D341Med (cell line): ENCODE measurements at places on chromosomes 1 and 21.
A peak's percentile ranks its signal among the peaks of the same experiment; 100 is the strongest.

DNA sequence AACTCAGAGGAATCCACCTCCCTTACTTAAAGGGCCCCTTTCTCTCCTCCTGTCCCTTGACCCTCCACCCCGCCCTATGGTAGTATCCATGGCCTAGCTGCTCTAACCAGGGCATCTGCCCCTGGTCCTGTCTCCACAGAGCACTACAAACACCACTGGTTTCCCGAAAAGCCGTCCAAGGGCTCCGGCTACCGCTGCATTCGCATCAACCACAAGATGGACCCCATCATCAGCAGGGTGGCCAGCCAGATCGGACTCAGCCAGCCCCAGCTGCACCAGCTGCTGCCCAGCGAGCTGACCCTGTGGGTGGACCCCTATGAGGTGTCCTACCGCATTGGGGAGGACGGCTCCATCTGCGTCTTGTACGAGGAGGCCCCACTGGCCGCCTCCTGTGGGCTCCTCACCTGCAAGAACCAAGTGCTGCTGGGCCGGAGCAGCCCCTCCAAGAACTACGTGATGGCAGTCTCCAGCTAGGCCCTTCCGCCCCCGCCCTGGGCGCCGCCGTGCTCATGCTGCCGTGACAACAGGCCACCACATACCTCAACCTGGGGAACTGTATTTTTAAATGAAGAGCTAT lies 1.7 kb downstream of the BTG2 start:
- DNase-seq: no peak

GRCh38 chr1:8152731-8153702 lies 126.9 kb upstream of the ERRFI1 start:
- DNase-seq: no peak

GRCh38 chr1:244466724-244467123 lies 5.7 kb downstream of the CATSPERE start:
- no peak for DNase-seq

GRCh38 chr21:33247599-33247998 lies 17.9 kb downstream of the IFNAR2 start:
- no peak for DNase-seq

DNA sequence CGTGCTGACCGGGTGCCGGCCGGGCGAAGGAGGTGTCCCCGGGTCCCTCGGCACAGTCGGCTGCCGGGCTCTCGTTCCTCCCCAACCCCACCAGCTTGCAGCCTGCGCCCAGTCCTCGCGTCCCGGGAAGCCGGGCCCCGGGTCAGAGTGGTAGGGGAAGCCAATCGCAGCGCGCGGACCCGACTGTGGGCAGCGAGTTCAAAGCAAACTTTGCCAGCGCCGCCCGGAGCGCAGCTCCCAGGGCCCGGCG lies 328 bp downstream of the MYCL start:
- no peak for DNase-seq

- DNase-seq: no peak
Observed at GRCh38 chr1:39570477-39571177, 6.0 kb downstream of the PABPC4 start.

DNA sequence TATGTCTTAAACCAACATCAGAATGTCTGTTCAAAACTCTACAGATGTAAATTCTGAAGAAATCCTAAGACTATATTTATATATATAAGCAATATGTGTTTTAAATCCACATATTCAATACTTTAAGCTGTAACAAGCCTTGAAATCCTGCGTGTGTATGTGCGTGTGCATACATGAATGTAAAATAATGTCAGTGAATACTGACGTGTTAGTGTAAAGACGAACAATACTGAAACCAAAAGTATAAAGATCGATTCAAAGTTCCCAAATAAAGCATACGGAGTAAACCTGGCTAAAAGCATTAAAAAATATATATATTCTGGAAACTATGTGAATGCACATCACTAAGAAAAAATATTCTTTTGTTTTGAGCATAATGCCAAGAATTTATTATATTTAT lies 668.6 kb upstream of the NCAM2 start:
- DNase-seq: no peak

DNA sequence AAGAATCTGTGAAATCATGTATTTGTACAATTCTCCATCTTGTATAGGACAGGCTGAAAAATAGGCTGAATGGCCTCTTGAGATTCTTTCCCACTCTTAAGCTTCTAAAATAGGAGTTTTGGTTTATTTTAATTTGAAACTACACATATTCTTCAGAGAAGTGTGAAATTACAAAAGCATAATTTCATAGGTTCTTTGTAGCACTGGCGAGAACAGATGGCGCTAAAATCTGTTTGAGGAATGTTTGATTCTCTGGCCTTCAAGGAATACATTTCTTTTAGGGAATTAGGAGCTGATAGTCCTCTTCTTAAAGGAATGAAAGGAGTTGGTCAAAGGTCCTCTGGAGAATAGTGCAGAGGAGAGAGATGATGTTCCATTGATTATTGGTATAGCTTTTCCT lies 44.9 kb downstream of the CC2D1B start:
- DNase-seq: no peak

DNA sequence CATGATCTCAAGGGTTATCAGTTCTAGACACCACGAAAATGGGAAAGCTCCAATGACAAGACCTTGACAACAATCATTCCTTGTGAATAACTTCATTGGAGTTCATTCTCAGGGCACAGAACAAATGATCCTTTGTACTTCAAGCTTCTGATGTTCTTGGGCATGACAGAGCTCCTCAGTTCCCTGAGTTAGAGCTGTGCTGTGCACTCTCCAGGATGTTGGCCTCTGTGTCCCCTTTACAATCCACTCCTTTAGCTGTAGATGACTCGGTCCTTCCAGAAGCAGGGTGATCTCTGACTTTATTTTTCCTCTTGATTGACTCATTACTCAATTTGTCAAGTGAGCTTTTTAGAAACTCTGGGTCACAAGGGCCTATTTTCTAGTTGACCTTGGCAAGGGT lies 3.9 kb upstream of the FAM78B start:
- DNase-seq: no peak

- DNase-seq: no peak
Observed at GRCh38 chr1:66681686-66682085, 70.6 kb upstream of the DYNLT5 start.

GRCh38 chr1:46394872-46395465 lies 852 bp downstream of the FAAH start:
- DNase-seq: no peak

GRCh38 chr1:36761113-36761512 lies 273.2 kb downstream of the GRIK3 start:
- DNase-seq: no peak

DNA sequence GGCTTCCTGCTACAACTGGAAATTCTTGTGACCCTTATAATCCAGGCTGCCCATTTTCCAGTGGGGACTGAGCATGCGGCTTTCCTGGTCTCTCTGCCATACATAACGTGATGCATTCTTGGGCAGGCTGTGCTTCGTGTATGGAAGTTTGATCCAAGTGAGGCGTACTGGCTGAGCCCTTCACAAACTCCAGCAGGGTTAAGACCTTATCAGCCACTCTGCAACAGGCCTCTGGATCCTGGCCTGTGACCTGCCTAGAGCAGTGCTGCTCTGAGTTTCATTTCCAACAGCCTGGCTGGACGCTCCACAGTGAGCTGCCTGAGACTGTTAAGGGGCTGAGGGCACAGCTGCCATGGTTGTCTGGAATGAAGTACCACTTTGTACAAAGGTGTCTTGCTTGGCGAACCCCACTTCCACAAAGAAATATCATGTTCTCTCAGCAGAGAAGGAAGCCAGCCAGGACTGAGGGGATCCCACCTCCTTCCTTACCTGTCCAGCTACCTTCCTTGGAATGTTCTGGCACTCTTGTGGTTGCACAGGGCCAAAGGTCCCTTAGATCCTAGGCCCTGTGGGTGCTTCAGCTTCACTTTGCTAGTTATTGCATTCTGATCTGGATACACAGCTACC lies 28.5 kb upstream of the XPR1 start:
- DNase-seq: no peak

- no peak for DNase-seq
Observed at GRCh38 chr1:247833601-247834000, 8.1 kb downstream of the OR11L1 start.

- peak; percentile 100 for DNase-seq
Observed at GRCh38 chr1:212414328-212415106, at the start of gene PACC1. Gene PACC1, minus strand, starts transcription at chr1:212414886. Its CDS starts 129 bp downstream, at chr1:212414757.

DNA sequence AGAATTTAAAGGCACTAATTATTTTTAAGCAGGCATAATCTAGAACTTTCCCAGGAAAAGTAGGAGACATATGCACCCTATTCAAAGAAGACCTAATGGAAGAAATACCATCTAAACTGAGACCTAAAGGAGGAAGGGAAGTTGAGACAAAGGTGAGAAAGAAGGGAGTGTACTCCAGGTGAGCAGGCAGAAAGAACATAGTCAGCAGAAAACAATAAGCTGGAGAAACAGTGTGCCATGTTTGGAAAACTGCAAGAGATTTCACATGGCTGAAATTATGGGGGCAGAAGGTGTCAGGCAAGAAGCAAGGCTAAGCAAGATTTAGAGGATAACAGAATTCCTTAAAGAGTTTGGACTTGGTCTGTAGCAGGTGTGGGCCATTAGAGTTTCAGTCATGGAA lies 167.0 kb upstream of the USP25 start:
- no peak for DNase-seq

DNA sequence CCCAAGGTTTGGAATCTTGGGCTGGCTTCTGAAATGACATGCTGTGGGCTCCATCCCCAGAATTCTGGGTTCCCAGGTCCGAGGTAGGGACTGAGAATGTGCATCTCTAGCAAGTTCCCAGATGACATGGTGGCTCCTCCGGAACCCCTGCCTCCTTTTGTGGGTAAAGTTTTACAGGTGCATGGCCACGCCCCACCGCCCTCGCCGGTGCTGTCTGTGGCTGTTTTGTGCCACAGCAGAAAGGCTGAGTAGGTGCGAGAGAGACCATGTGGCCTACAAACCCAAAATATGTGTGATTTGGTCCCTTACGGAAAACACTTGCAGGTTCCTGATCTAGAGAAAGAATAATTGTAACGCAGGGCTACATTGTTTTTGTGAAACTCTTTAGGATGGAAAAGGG lies 30.9 kb downstream of the SKI start:
- DNase-seq: no peak

- DNase-seq: no peak
Observed at GRCh38 chr1:156097499-156098178, 15.4 kb upstream of the MEX3A start.

GRCh38 chr1:50783286-50783685 lies 176.8 kb downstream of the FAF1 start:
- no peak for DNase-seq

GRCh38 chr1:76038287-76039004 lies 36.1 kb upstream of the ST6GALNAC3 start:
- no peak for DNase-seq

DNA sequence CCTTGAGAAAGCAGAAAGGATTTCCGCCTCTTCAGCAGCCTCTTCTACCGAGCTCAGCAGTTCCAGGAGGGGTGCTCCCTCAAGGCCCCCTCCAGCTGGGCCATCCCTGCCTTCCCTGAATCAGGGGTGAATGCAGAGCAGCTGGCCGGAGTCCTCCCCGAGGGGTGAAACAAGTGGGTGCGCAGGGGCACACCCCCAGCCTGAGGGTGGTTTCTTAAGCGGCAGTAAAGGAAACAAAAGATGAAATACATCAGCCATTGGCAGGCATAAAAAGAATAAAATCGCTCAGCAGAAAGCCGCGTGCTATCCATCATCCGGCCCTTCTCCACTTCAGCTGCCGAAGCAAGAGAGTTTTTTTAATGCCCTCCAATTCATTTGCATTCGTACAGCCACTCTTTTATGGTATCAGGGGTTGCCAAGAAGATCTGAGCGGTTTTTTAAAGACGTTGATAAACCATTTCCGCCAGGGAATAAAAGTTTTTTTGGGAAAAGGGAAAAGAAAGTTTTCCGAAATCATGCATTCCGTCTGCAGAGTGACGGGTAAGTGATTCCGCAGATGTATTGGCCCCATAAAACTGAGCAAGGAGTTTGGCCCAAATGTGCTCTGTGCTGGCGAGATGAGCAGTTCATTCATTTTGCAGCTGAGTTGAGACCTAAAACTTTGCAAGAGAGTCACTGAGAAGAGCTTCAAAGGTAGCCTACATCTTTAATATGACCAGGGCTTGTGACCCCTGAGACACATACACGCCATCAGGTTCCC lies 73.7 kb upstream of the ZC3H12A start:
- no peak for DNase-seq

DNA sequence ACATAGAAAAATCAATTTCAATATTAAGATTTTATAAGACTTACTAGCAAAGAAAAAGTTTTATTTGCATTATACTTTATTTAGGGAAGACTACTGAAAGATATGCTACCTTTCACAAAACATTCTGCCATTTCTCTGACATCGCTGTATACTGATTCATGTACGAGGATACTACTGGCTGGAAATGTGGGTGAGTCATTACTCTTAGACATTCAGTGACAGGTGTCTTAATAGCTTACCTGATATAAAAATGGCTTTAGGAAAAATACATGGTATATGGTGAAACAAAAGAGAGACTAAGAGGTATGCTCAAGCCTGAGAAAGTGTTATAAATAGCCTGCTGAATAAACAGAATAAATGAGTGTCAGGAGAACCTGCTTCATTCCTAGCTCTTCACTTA lies 73.0 kb upstream of the EXO1 start:
- no peak for DNase-seq

DNA sequence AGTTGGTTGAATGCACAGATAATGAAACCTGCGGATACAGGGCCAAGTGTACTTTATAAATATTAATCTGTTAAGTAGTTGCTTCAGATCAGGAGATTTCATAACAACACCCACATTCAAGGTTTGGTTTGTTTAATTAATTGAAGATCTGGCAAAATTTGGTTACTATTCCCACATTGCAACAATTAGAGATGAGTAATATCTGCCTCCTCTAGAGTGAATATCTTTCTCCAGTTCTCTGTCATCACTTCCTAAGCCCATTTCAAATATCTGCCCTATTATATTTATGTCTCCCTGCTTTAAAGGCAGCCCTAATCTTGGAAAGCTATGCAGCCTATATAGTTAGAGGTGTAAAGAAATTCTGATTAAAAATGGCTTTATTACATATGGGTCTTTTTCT lies 61.4 kb downstream of the PPP2R5A start:
- no peak for DNase-seq

DNA sequence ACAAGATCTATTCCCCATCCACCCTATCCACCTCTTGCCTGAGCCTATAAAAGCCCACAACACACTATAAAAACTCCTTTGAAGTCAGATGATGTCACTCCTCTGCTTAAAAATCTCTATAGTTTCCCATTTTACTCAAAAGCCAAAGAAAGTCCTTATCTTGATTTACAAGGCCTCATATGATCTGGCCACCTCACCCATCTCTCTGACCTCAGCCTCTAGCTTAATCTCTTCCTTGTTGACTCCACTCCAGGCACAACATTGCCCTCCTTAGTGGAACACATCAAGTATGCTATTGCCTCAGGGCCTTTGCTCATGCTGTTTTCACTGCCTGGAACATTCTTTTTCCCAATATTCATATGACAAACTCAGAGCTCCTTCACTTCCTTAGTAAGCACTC lies 33.3 kb downstream of the ZNF281 start:
- DNase-seq: no peak

- no peak for DNase-seq
Observed at GRCh38 chr1:44238660-44239059, 25.4 kb downstream of the DMAP1 start.
